ENCODE measurements at places on chromosomes 2 and 18. TPM values are rescaled to one million over a fixed set of nuclear protein-coding genes. Genes with fewer than 3 reads are reported as not detected.

The ALK gene
- not detected for total RNA-seq

The AOX1 gene
- total RNA-seq, result 5.7 TPM

The CMPK2 gene
- 0.31 TPM for total RNA-seq

The SLC23A3 gene
- total RNA-seq, result 1.4 TPM

The DPP10 gene
- 6.5 TPM for total RNA-seq

Data from neural progenitor cell (in vitro differentiated cells).